Activated CD4-positive, alpha-beta T cell treated with anti-CD3 and anti-CD28 coated beads, Interleukin-2, amount 10 ng/mL, durations not matched to agents 7 days and 5 days (primary cell): ENCODE measurements at places on chromosomes 11 and 22.

- DNase-seq: no peak
Measured at GRCh38 chr22:19723983-19724827, 866 bp downstream of the GP1BB start.

- peak; percentile 61 for DNase-seq
Measured at GRCh38 chr22:38214302-38215056, 12.7 kb downstream of the MAFF start.

- DNase-seq: no peak
Measured at GRCh38 chr11:21602699-21603098, 590.2 kb upstream of the ANO5 start.

DNA sequence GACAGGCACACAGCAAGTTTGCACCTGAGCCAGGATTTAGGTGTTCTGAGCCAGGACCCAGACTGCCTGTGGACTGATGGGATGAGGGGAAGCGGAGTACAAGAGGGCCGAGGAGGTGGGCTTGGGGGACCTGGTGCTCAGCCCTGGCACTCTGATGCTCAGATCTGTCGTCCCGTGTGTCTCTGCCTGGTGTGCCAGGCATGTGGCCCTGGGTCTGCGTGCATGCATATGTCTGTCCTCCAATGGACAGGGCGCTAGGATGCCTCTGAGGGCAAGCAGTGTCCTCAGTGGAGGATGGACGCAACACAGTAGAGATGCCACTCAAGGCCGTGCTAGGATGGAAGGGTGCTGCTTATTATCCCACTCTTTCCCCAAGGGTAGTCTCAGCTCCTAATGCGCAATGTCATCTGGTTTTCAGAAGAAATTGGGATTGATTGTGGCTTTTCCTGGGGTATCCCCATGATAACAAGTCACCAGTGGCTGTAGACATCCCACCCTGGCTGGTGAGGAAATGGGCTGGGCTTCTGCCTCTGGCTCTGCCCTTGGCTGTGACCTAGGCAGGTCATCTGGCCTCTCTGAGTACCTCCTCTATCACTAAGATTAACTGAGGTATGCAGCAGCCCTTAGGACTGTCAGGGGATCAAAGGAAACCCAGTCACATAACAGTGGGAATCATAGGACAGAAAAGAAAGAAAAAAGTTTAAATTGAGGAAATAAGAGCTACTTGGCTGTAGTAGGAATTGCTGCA is 35.7 kb upstream of the SUSD2 start:
- DNase-seq: no peak

GRCh38 chr22:40265783-40266182 is 80.5 kb upstream of the ADSL start:
- no peak for DNase-seq

GRCh38 chr11:57387289-57388030 is 3.0 kb downstream of the PRG2 start:
- no peak for DNase-seq

- no peak for DNase-seq
Measured at GRCh38 chr11:130120045-130120444, 39.5 kb upstream of the ST14 start.

GRCh38 chr22:26082866-26083265 is 86.4 kb upstream of the SEZ6L start:
- DNase-seq: no peak

DNA sequence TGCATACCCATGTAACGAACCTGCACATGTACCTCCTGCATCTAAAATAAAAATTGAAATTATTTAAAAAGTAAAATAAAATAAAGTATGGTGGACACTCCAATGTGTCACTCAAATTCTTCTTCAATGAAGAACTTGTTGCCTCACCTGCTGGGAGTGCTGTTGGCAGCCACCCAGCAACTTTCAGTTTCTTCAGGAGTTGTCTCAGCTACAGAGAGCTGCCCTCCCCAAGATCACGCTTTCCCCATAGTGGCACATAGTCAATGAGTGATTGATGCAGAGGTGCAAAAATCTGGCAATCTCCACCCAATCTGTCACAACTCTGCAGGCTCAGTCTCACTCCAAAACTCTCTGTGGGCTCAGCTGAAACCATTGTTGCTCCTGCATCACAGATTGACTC is 92.3 kb upstream of the C11orf87 start:
- no peak for DNase-seq

DNA sequence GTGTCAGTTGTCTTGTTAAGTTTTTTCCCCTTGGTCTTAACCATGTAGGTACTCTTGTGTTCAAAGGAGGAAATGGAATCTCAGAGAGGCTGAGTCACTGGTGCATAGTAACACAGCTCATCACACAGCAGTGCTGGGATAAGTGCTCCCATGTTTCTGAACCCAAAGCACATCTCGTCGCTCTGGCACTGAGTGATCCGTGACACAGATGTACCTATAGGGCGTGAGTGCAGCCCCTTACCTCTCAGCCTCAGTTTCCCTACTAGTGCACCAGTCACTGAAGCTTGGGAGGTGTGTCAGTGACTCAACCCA is 234.0 kb downstream of the ST3GAL4 start:
- no peak for DNase-seq

DNA sequence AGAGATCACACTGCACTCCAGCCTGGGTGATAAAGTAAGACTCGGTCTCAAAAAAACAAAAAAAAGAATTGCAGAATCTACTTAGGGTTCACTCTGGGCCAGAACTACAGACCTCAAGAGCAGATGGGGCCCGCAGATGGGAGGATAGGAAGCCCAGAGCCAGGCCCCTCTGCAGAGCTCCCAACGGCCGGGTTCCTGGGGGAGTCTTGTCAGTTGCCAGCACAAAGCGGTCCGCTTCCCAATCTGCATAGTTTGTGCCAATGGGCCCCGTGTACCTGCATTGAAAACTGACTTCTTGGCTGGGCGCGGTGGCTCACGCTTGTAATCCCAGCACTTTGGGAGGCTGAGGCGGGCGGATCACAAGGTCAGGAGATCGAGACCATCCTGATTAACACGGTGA is 1.7 kb upstream of the CHID1 start:
- no peak for DNase-seq

DNA sequence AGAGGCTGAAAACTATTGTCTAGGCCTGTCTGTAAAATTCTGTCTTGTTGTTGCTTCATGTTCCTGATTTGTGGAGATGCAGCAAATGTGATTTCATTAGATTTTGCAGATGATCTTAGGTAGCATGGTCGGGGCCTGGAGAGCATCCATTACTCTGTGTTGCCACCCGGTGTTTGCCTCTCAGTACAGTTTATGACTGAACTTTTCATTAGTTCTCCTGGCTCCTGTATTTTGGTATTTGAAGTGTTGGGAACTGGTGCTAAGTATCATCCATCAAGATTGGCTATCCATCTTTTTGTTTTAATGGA is 7.7 kb downstream of the YWHAH start:
- DNase-seq: no peak

GRCh38 chr11:110298301-110298765 is 1.9 kb upstream of the RDX start:
- no peak for DNase-seq

DNA sequence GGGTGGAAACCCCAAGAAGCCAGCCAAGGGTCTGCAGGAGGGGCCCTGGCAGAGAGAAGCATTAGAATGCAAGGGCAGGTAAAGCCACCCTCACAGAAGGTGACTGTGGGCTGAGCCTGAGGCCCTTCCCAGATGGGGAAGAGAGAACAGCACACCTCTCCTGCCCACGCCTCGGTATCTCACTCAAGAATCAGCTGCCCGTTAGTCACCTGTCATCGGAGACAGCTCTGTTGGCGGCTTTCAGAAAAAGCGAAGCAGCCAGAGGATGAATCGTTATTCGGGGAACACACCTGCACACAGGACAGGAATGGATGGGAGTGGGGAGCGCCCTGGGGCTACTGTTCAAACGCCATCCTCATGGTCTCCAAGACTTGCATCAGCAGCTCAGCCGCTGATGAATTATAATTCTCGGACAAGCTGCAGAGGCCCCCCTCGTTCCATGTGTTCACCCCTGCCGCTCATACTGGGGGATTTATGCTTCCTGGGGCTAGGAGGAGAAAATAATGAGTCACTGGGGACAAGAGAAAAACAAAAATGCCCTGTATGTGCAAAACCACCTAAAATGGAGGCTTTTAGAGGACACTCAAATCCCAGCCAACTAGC is 21.6 kb upstream of the TMA7B start:
- no peak for DNase-seq

- no peak for DNase-seq
Measured at GRCh38 chr22:37496651-37497050, 10.5 kb upstream of the MFNG start.

DNA sequence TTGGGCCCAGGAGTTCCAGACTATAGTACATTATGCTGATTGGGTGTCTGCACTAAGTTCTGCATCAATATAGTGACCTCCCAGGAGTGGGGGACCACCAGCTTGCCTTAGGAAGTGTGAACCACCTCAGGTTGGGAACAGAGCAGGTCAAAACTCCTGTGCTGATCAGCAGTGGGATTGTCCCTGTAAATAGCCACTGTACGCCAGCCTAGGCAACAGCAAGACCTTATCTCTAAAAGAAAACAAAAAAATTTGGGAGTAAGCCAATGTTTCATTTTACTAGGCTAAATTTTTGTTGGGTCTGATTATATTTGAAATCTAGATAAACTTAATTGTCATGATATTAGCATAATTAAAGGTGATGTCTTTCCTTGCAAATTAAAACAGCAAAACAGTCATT is 3.4 kb downstream of the DEPDC5 start:
- DNase-seq: no peak

- no peak for DNase-seq
Measured at GRCh38 chr11:15233371-15234165, 118.8 kb downstream of the INSC start.

DNA sequence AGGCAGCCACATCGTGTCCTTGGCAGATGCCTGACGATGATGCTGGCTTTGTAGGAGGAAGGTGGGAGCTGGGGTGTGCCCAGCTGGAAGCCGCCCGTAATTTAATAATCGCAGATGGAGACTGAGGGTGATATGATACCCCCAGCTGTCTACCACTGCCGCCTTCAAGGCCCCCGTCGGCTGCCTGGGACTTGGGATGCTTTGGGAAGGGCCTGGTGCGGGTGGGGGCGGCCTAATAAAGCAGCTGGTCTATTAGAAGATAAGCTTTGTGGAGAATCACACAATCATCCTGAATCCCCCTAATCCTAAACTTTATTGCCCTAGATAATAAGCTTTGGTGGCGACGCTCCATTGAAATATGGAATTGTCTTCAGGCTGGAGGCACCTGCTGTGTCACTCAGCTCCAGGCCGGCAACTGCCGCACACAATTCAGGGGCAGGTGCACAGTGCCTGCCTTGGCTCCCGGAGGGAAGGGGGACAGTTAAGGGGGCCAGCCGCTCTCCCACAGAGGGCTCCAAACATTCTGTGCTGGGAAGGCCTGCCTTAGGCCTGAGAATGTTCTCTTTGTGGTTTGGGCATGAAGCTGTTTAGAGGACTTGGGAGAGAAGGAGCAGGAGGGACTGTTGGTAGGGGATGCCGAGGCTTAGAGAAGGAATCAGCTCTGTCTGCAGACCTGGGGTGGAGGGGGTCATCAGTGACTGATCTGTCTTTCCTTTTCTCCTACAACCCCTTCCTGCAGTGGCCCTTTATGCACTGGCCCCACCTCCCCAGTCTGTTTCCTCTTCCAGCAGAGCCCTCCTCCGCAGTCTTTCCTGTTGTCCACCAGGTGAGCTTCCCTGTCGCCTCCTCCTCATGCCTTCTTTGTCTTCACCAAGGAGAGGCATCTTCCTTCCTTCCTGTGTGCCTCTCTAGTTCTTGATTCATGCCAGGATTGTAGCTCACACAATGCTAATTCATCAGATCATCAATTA is 65.3 kb downstream of the ARL14EP start:
- no peak for DNase-seq

DNA sequence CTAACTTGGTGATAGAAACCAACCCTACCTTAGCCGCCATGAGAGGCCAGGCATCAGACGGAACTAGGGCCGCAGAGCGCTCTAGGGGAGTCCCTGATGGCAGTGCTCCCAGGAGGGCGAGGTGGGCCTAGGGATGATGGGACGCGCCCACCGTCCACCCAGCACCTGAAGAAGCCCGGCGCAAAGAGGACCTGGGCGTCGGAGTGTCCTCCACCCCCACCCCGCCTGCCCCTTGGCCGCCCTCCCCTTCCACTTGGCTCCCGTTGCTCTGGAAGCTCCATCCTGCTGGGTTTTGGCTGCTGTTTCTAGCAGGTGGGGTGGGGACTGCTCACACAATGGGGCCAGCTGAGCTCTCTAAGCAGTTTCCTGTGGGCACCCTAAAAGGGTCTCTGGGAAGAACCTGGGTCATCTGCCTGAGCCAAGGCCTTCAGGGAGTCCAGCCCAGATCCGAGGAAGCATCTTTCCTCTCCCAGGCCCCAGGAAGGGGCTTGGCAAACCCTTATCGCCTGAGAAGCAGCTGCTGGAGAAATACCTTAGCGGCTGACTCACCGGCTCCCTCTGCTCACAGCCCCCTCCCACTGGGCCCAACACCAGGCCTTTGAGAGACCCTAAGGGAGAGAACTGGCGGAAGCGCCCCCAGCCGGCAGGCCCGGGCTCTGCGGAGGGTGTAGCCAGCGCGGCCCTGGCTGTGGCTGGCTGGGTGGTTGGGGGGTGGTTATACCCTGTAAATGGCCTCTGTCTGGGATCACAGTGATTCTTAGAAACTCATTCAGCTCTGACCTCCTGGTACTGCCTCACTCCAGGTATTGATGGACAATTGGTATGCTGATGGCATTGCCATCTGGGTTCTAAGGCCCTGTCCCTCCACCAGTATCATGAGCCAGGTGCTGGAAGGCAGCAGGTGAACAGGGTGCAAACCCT is 19.3 kb downstream of the CREB3L1 start:
- DNase-seq: no peak

DNA sequence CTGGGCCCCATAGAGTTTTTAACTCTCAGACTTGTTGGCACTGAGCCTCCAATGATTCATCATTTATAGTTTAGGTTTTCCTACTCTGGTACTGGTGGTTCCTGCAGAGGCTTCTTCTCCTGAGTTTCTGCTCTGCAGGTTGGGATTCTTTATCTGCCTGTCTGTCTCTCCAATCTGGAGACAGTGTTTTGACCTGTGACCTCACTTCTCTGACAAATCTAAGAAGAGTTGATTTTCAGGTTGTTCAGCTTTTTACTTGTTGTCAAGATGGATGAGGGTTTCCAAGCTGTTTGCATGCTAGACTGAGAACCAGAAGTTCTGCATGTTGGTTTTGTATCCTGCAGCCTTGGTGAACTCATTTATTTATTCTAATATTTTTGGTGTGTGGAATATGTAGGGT is 63.9 kb downstream of the JAM3 start:
- DNase-seq: no peak

- no peak for DNase-seq
Measured at GRCh38 chr11:12518606-12519385, 141.4 kb downstream of the PARVA start.

DNA sequence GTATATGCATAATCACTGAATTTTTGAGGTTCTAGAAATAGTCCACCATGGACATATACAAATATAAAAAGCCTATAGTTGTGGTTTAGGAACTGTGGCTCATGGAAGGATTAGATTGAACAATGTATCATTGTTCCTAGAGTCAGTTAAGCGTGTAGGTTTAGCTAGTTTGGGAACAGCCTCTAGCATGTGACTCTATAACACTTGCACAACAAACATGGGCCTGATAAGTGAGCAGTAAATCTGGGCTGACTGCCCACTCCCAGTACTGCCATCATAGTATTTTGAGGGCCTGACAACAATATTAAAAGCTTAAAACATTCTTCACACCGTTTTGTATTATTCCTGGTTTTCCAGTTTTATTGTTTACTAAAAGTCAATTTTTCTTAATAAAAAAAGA is 47.0 kb downstream of the YAP1 start:
- no peak for DNase-seq

- no peak for DNase-seq
Measured at GRCh38 chr22:45254789-45255278, 14.1 kb upstream of the KIAA0930 start.

GRCh38 chr11:64120951-64121569 is 44.9 kb downstream of the MACROD1 start:
- DNase-seq: no peak
